Thymus (tissue), 14 donors: ENCODE measurements at places on chromosomes 12 and 14.

DNA sequence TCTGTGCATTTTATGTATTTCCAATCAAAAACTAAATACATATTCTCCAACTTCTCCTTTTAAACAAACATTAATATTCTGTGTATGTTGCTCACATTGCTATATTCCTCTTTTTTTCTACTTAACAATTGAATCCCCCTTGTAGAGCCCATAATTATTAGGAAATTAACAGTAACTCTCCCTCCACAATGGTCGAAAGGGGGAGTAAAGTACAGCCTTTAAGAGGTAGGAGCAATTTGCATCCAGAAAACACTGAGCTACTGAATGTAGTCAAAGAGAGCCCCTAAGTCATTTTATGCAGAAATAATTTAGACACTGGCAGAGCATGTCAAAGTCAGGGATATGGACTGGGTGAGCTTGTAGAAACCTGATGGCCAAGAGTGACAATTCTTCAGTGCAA, 57.2 kb upstream of the SCN8A start:
- DNase-seq: no peak

DNA sequence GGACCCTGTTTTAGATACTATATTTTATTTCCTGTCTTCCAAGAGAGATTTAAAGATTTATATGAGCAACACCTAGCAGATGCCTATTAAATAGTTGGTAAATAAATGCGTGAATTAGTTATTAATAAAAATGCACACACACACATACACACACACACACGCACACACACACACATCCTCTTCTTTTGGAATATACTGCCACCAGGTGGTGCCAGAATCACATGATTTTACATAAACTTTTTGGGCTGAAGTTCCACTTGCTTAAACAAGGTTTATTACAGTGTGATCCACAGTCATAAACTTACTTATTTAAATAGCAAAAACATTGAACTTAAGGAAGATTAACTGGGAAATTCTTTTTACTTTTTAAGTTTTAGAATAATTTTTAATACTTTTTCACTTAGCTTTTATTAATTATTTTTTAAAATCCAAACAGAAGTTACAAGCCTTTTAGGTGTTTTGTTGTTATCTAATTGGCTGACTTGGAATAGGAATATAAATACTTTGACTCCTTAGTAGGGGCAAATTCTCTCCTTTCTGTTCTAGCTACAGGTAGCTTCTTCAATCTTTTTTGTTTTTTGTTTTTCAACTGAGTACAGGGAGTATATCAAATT, 17.5 kb downstream of the RAD51B start:
- DNase-seq: peak; percentile 62

DNA sequence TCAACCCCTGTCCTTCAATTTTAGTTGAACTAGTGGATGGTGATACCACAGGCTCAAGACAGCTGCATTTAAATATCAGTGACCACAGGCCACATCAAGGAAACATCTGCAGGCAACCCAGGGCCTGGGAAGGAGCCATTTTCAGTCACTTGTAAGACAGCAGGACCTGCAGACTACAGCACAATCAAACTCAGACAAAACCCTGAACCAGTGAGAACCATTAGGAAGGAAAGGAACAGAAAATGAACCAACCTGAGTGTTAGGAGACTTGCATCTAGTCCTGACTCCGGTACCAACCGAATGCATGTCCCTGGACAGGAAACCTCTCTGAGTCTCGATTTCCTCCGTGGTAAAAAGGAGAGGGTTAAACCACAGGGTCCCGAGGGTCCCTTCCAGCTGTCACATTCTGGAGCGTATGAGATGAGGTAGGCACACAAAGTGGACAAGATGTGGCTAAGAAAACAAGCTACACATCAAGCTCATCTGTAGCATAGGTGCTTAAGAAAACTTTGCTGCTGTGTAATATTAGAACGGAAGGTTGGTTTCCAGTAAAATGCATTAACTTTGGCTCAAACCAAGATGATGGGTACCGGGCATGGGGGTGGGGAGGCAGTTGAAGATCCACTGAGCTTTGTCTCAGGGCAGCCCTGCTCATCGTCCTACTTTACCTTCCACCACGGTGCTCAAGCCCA, 1.6 kb upstream of the CDKN1B start:
- no peak for DNase-seq

DNA sequence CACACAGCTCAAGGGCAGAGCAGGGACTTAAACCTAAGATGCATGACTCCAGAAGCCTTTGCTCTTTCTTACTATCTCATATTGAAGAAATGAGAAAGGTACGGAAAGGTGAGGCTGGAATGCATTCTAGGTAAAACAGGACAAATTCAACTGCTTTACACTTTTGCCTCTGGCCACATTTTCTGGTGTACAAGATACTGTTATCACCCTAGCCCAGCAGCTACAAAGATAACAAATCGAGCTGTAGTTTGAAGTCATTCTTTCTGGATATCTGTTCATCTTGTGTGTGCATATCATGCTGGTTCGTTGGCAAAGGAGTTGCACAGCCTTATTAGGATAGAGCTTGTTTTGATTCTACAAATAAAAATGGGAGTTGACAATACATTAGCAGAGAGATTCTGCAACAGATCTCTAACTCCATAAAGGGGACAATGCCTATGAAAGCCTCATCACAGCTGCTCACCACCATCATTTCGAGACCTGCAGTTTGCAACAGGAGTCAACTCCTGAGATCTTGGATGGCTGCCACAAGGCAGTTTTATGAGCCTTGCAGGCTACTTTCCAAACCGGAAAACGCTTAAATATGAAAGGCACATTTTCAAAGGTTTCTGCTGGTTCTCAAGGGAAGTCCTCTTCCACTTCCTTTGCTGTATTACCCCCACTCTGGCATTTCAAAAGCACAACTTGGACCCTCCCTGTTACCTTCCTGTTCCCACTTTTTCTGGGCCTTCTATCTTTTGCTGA, 64.9 kb downstream of the STXBP6 start:
- DNase-seq: no peak

GRCh38 chr14:67170660-67171059, 18.6 kb upstream of the GARIN2 start:
- DNase-seq: no peak

GRCh38 chr12:63508543-63508942, 159.8 kb downstream of the DPY19L2 start:
- no peak for DNase-seq

GRCh38 chr14:77055306-77055705, 26.8 kb upstream of the IRF2BPL start:
- DNase-seq: no peak

GRCh38 chr12:30880061-30880460, 46.5 kb upstream of the TSPAN11 start:
- no peak for DNase-seq

DNA sequence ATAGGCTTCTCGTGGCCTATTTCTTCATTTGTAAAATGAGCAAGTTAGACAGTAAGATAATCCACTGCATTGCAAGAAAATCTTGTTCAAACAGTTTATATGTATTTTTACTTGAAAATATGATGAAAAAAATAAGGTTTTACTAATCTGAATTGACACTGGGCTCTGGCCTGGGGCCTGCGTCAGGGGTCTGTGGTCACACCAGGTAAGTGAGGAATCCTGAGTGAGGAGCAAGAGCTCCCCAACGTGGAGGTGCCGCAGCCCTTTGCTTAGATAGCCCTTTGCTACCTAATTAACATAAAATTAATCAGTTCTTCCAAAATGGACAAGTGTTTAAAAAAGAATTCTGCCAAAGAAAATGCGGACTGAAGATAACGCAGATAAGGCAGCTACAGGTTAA, 39.1 kb upstream of the STAB2 start:
- DNase-seq: no peak

DNA sequence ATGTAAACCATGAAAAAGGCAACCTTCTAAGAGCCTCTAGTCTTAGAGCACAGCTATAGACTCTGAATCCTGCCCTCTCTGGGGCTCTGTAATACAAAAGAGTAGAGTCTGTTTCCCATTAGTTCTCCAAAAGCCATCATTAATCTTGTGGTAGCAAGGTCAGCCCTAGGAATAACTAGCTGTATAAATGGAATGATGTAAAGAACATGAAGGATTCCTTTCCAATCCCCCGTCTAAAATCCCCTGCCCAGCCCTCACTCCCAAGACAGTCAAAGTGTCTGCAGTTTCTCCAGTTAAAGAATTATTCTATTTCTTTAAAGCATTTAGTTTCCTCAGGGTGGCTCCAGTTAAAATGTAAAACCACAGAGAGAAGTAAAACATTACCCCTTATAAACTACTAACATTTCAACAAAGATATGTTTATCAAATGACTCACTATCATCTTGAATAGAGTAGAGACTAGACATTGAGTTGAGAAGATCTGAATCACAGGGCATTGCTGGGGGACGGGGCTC, 104.2 kb downstream of the ST8SIA1 start:
- no peak for DNase-seq

DNA sequence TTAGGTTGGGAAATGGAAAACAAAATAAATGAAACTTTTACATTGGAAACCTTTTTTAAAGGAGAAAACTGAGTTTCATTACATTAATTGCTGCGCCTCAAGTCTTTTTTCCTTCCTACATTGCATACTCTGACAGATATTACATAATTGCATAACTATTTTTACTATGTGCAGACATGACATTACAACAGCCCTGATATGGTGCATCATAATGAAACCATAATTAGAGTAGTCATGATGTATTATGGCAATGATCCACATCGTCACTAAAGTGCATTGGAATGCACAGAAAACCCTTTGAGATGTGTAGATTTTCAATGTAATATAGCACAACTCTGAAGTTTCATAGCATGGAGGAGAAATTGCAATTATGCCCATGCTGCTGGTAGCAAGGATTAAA, 217.8 kb upstream of the NPAS3 start:
- DNase-seq: no peak
